ENCODE measurements at places on chromosomes 6 and 20.

GRCh38 chr6:164928057-164928727, 381.2 kb downstream of the C6orf118 start:
- DNase-seq: no peak

DNA sequence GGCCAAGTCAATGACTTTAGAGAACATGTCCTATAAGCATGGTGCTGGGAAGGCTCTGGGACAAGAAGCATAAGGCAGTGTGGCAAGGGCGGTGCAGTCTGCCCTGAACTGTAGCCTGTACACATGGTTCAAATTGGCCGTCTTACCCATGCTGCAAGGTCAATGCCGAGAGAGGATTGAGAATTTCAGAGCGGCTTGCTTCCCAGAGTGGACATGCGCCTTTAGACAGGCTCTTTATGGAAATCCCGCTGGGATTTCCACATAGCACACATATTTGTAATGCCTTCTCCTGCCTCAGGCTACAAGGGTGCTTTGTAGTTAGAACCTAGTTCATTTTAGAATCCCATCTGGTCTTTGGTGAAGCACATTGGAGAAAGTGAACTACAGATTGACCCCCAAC, 36.1 kb upstream of the CEP162 start:
- DNase-seq: no peak

- DNase-seq: no peak
Observed at GRCh38 chr6:127518191-127518709, 885 bp downstream of the MTCL3 start.

DNA sequence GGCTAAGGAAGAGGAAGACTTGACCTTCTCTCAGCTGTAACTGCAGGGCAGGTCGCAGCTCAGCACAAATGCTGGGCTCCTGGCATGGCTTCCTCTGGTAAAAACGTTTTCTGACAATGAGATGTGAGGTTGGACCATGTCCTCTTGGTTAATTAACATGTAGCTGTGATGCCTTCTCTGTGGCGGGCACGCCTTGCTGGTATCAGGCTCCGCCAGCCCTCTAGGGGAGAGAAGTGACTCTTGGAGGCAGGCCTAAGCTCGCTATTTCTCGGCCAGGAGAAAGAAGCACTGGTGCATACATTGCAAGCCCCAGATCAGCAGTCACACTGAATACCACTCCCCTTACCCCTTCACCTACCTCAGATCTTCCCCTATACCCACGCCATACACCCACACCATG, 65.0 kb downstream of the QRSL1 start:
- DNase-seq: no peak

- DNase-seq: no peak
Observed at GRCh38 chr6:1311400-1312202, at the start of gene FOXQ1. TSS of gene FOXQ1 (plus strand) at chr6:1312098. CDS start at chr6:1312705, 607 bp downstream.

DNA sequence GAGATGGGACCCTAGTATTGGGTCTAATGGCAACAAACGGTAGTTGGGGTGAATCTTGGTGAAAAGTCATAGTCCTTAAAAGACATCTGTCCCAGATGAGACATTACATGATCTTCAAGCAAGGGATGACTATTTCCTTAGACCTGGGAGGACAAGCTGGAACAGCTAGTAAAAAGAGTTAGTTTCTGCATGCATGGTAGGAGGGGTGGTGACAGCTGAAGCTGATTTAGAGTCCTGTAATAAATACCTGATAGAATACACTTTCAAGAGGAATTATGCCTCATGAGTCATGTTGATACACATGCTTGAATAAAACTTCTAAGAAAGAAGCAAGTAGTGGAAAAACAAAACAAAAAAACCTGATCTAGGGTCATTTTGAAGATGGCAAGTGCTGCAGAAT, 247.4 kb downstream of the CD109 start:
- DNase-seq: no peak

DNA sequence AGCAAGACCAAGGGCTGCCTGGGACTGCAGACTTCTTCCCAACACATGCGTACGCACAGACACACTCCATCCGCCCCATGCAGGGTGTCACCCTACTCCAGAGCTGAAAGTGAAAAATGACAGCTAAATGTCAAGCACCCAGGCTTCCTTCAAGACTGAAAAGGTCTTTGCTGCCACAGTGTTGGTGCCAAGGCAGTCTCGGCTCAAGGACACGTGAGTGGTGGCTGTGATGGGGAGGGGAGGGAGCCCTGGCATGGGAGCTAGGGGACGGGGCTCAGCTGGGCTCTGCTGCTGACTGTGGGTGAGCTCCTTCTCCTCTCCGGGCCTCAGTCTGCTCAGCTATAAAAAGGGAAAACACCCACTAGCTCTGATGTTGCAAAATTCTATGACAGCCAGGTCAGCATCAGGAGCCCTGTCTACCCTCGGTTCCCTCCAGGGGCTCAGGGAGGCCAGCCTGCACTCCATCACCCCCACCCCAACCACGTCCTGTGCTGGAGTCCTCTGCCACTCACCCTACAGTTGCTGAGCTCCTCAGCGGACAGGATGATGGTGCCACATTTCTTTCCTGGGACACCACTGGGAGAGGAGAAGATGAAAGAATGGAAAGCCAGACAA, 47.6 kb downstream of the CPNE5 start:
- no peak for DNase-seq

GRCh38 chr20:48295966-48296421, 510.7 kb upstream of the SULF2 start:
- DNase-seq: peak; percentile 37

DNA sequence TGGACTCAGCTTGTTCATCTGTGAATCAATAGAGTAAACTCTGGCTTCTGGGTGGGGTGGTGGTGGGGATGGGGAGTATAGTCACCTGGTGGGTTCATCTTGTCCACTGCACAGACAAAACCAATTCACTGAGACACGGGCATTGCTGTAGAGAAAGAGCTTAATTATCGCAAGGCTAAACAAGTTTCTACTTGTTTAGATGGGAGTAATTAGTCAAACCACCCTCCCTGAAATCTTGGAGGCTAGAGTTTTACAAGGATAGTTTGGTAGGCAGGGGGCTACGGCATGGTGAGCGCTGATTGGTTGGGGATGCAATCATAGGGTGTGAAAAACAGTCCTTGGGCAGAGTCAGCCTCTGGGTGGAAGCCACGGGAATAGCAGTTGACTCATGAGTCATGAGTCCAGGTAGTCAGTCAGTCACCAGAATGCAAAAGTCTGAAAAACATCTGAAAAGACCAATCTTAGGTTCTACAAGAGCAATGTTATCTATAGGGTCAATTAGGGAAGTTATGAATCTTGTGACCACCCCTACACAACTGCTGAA, 77.8 kb downstream of the STMND1 start:
- no peak for DNase-seq

DNA sequence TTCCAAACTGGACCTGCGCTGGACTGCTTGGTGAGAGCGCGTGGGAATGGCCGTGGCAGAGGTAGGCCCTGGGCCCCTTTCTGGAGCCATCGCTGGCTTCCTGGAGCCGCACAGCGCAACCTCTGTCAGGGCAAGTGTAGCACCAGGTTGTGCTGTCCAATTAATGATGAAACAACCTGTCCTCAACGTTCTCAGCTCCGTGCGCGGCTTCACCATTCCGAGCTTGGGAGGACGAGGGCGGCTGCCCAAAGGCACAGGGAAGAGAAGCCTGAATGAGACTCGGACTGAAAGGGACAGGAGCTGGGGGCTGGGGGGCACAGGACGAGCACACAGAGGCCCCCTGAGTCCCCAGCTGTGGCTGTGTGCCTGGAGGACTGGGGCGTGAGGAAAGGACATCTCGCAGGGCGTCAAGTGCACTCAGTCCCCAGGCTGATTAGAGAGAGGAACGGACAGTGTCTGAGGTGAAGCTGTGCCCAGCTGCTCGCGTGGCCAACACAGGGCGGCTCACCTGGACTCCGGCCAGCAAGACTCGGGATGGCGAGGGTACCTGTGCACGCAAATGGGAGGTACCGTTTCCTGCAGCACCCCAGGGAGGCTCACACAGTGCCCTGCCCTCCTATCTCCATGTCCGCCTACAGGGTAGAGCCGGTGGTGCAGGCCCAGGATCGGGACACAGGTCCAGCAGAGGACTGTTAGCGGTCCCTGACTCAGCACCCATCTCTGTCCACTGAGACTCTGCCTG, 403.3 kb downstream of the TAF4 start:
- DNase-seq: no peak

DNA sequence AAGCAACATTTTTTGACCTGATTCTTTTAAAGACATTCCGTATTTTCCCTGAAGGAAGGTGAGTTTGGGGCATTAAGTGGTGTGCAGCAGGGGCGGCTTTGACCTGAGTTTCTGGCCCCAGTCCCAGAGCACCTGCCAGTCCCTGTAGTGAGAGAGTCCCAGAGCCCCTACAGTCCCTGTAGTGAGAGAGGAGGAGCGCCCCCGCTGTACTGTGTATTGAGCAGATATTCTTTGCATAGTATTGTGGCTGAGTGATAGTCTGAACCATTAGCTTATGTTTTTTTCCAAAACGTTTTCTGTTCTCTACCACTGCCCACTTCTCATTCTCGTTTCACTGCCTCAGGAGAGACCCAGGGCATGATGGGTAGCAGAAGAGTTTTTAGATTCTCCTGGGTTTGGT, 17.2 kb upstream of the SH3BGRL2 start:
- no peak for DNase-seq

DNA sequence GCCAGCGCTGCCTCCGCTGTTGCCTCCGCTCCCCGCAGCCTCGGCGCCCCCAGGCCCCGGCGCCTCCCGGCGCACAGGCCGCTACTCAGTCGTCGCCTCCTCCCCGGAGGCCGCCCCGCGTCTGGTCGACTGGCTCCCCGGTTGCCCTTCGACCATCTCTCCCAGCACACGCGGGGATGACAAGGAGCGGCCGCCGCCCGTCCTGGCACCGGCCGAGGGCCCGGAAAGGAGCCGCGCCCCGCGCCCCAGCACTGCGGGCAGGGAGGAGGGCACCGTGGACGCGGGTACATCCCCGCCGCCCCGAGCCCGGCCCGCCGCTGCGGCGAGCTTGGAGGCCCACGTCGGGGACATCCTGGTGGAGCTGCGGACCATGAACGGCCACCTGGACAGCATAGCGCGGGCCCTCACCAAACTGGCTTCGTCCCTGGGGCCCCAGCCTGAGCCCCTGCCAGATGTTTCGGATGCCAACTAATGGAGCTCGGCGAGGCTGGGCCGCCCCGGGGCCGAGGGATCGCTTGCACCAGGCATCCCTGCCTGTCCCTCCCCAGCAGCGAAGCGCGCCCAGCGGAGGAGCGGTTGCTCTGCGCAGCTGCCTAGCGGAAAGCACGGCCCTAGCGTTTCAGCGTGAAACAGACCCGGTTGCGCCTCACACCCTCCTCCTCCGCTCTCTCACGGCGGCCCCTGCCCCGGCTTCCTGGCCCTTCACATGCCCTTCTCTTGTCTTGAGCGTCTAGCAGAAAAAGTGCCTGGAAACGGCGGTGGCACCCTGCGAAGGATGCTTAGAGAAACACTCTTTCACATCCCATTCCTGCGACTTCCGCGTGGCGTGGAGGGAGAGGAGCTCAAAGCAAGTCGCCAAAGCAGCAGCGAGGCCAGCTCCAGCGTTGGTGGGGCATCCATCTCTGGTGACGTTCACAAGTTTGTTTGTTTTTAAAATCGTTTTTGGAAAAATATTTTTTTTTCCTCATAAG, 285.8 kb upstream of the SUPT3H start:
- peak; percentile 72 for DNase-seq

- no peak for DNase-seq
Observed at GRCh38 chr20:1456300-1456699, 10.3 kb downstream of the NSFL1C start.

DNA sequence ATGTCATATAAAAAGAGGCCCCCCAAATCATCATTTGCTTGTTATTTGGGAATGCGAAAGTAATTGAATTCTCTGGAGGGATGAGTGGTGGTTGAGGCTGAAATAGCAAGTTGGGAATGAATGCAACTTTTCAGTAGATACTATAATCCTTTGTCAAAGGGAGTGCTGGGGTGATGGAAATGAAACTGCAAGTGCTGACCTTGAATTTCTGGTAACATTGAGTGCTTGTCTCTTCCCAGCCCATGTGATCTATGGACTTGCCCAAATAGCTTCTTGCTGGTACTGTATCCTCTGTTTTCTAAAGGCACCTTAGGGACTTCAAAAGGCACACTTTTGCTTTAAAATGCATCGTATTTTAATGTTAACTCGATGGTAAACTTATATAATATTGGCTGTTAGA, 14.8 kb downstream of the PAQR8 start:
- DNase-seq: no peak

- no peak for DNase-seq
Observed at GRCh38 chr6:150293423-150294173, 75.2 kb upstream of the IYD start.

DNA sequence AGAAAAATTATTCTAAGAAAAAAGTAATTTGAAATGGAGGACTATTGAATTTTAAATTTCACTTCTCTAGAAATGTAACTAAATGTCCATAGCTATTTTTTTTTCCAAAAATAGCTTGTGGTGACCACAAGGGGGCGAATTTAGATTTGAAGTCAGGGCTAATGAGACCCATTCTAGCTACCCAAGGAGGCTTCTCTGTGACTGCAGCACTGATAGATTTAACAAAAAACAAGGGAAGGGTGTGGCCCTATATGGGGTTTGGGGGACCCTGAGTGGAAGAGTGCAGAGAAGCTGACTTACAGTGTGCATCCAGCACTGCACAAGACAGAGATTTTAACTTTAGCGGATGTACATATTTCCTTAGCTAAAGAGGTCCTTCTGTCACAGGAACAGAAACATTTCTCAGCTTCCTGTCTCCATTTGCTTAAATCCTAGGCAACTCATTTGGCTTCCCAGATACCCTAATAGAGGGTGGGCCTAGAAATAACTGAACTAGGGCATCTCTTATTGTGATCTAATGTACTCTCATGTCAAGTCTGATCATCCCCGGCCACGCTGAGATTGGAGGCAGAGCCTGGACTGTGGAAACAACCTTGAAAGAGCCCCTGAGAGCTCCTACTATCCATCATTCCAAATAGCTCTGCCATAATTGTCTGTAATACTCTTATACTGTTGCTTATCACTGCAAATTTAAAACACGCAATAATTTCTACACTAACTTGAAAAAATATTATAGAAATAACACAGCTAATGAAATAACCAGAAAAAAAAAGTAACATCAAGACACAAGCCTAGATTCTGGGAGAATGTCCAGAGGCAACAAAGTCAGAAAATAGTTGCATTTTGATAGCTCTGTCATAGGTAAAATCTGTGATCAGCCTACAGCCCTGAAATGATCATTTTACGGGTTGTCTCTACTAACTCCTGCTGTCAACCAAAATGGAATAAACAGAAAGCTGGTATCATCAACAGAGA, 93.6 kb downstream of the SNAP91 start:
- DNase-seq: no peak
